Activated naive CD4-positive, alpha-beta T cell (primary cell): ENCODE measurements at places on chromosomes 2 and 18.

GRCh38 chr18:62617793-62618591 is 95.2 kb downstream of the ZCCHC2 start:
- DNase-seq = no peak

GRCh38 chr18:58556331-58557007 is 72.4 kb downstream of the ALPK2 start:
- no peak for DNase-seq

- DNase-seq = no peak
These were observed 45.8 kb downstream of the AQP12A start for GRCh38 chr2:240737512-240737911.

DNA sequence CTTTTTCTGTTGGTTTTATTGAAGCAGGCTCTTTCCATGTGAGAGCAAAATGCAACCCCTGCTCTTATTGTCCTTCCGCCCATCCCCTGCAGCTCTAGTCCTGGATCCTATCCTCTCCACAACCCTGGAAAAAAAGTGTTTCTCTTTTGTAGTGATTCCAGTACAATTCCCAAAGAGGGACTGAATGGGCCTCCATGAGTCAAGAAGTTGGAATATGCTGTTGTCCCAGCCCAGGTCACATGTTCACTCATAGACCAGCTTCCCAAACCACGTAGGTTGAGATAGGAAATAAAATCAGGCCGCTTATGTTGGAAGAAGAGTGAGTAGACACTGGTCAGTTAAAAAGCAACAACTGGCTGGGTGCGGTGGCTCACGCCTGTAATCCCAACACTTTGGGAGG is 39.4 kb downstream of the CPO start:
- no peak for DNase-seq

DNA sequence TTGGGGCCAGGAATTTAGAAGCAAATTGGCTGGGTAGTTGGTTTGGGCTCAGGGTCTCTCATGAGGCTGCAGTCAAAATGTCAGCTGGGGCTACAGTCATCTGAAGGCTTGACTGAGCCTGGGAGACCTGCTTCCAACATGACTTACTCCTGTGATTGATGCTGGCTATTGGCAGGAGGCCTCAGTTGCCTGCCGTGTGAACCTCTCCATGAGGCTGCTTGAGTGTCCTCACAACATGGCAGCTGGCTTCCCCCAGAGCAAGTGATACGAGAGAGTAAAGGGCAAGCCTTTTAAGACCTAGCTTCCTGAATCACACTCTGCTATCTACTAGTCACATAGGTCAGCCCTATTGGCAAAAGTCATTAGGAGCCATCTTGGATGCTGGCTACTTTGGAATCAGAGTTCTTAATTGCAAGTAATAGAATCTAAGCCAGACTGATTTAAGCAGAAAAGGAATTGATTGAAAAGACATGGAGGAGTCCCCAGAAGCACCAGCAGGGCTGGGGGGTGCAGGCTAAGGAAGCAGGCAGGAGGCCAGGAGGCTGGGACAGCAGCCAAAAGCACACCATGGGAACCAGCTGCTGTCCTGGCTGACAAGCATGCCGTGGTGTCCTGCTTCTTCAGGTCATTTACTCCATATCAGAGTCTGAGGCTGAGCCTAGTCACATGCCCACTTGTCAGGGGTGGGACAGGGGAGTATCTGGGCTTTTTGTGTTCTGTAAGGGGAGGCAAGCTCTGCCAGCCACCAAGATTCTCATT is 7.8 kb upstream of the GIGYF2 start:
- no peak for DNase-seq

- no peak for DNase-seq
These were observed 251.3 kb downstream of the ANAPC1 start for GRCh38 chr2:111632661-111633060.

DNA sequence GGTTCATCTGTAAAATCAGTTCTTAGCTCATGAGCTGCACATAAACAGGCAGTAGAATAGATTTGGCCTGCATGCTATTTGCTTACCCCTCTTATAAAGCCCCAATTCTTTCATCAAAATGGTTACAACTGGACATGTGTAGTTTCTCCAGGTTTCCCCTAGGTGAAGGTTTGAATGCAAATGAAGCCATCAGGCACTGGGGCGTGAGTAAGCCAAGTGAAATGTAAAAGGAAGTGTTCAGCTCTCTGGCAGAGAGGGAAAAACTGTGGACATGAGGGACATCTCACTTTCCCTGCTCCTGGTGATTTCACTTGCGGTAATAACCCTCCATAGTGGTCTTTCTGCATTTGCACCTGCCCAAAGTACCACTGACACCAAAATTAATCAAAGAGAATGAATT is 1402.3 kb upstream of the LRRTM1 start:
- DNase-seq = no peak

DNA sequence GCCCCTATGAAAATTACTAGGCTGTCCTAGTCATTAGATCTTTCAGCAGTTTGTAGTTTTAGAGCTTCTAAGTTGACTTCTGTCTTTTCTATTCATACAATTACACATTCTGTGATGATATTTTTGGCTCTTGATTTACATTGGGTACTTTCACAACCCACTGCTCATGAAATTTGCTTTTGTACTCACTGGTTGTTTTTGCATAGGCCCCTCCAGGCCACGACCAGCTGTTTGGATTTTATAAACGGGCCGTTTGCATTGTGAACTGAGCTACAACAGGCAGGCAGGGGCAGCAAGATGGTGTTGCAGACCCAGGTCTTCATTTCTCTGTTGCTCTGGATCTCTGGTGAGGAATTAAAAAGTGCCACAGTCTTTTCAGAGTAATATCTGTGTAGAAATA is 193.8 kb downstream of the RPIA start:
- no peak for DNase-seq

DNA sequence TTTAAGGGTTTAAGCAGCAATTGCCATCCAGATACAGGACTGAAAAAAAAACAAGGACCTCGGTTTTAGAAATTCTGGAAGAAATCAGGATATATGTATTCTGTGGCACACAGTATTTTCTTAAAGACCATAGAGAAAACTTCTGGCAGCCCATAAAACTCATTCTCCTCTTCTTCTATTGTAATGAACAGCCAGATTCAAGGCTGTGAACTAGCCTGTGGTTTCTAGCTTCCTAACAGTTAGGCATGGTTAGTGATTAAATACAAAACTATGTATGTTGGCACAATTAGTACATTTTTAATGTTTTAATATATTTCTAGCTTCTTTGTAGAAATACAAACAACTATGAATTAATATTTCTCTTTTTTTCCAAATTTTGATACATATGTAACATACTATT is 555.7 kb downstream of the DSC3 start:
- DNase-seq = no peak

- DNase-seq = no peak
These were observed 51.4 kb upstream of the EML6 start for GRCh38 chr2:54671875-54672589.

DNA sequence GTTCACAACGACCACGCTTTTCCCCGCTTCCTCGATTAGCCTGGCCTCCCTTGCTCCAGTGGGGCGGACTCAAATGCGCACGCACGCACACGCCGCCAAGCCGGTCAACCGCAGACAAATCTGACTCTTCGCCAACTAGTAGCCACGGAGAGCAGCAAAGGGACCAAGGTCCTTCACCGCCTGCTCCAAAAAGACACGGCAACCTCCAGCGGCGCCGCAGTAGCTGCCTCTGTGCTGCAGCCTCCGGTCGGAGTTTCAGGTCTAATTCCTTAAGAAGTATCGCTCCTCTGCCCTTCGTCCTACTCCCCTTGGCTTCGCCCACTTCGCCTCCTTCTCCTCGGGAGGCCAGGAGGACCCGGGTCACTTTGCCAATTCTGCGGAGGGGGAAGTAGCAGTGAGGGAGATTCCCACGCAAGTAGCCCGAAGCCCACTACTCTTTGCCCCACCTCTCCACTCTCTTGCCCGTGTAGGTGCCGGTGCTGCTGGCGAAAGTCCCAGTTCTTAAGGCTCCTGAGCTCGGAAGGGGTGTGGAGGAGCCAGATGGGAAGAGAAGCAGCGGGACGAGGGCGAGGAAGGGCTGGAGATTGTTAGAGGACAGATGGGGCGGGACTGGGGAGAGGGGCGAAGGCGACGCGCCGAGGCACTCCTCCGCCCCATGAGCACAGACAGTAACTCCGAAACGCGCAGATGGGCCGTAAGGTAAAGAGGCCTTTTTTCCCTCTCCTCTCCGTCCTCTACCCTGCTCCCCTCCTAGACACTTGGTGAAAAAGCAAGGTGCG is 615 bp downstream of the AKAIN1 start:
- no peak for DNase-seq

GRCh38 chr2:62662554-62662953 is 43.0 kb upstream of the EHBP1 start:
- no peak for DNase-seq

DNA sequence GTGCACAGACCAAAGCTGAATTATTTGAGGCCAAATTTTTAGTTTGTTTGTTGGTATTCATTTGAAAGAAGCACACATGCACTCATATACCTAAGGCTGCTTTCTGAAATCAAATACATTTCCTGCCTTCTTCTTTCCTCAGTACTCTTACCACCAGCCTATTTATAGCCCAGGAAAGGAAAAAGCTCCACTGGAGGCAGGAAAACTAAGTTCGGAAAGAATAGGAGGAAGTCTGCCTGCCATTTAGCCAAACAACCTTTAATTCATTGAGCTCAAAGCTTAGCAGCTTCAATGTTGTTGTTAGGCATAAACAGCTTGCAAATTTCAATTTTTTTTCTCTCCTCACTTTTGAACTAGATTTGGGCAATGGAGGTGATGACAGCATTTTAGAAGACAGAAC is 40.4 kb upstream of the RASGRP3 start:
- no peak for DNase-seq

DNA sequence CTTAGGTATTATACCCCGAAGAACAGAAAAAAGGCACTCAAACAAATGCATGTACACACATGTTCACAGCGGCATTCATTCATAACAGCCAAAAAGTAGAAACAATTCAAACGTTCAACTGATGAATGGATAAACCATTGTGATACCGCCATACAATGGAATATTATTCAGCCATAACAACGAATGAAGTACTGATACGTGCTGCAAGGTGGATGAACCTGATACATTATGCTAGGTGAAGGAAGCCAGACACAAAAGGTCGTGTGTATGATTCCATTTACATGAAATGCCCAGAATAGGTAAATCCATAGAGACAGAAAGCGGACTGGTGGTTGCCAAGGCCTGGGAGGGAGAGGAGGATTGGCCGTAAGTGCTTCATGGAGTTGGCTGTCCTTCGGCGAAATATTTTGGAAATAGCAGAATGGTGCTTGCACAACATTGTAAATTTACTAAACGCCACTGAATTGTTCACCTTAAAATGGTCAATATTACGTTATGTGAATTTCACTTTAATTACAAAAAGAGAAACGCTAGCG is 750 bp upstream of the RMP24 start:
- no peak for DNase-seq

- no peak for DNase-seq
These were observed 236.9 kb downstream of the BCL11A start for GRCh38 chr2:60316381-60317033.

DNA sequence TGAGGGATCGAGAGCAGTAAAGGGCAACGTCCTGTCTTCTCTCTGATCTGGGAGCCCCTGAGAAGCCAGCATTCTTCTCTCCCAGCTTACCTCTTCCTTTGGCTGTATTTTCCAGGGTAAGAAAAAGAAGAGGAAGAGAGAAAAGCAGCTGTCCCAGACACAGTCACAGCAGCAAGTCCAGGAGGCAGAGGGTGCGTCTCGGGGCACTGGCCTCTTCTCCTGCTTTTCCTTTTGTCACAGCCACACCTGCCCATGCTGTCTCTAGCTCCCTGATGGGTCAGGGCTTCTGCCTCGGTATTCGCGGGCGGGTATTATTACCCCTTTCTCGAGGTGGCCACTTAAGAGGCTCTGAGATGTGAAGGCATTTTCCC is 20.3 kb downstream of the TGOLN2 start:
- DNase-seq = no peak

GRCh38 chr2:152084076-152084475 is 14.8 kb downstream of the CACNB4 start:
- DNase-seq = no peak

DNA sequence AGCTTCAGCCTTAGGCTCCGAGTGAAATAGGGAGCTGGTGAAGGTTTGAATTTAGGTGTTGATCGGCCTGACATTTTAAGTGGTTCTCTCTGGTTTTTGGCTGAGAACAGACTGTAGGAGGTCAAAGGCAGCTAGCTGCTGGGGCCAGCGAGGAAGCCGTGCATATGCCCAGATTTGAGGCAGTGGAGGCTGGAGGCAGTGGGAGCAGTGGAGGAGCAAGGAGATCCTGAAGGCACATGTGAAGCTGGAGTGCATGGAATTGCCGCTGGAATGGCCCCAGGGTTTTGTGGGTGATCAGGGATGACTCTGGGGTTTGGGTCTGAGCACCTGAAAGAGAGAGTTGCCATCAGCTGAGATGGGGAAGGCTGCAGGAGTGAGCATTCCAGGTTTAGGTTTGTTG is 25.1 kb downstream of the STEAP3 start:
- no peak for DNase-seq

DNA sequence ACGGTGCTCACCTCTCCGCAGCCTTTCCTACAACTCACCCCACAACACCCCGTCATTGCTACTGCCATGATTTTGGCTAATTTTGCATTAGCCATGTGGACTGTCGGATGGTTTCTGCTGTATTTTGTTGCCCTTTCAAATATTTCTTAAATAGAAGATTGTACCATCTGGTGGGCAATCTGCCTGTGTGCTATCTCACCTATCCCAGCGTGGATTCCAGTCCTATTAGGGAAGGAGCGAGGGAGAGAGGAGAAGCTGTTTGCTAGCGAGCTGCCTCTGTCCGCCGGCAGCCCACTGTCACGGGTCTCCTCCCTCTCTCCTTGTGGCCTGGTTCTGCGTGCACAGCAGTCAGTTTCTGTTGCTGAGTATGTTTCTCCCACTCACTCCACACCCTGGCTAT is 336.2 kb downstream of the TXNL1 start:
- no peak for DNase-seq

DNA sequence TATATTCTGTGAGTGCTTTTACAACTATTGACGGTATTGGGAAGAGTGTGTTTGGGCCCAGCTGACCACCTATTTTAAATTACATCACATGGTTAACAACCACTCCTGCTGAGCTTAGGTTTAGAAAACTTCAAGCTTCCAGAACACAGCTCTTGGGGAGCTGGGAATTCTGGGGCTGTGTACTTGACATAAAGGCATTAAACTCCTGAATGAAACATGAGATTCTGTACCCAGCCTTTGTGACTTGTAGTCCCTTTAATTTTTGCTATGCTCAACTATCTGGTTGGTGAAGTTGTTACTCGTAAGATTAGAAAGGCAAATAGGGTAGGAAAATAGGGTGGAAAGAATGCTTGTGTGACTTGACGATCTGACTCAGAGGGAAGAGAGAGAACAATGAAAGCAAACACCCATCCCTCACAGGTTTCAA is 66.9 kb downstream of the LTBP1 start:
- no peak for DNase-seq

GRCh38 chr2:10629819-10630532 is 59.8 kb downstream of the NOL10 start:
- no peak for DNase-seq
